ENCODE measurements at places on chromosomes 11 and 22. TPM values are rescaled to one million over a fixed set of nuclear protein-coding genes. Genes with fewer than 3 reads are reported as not detected.

DDIAS gene
- total RNA-seq = 30.1 TPM

DGCR6 gene
- 1.2 TPM for total RNA-seq

KCNK4 gene
- total RNA-seq = not detected

RBFOX2 gene
- total RNA-seq = 47.5 TPM

ALX4 gene
- 3.9 TPM for total RNA-seq

TMEM191B gene
- not detected for total RNA-seq
